ENCODE measurements at places on chromosomes 16 and 17.

DNA sequence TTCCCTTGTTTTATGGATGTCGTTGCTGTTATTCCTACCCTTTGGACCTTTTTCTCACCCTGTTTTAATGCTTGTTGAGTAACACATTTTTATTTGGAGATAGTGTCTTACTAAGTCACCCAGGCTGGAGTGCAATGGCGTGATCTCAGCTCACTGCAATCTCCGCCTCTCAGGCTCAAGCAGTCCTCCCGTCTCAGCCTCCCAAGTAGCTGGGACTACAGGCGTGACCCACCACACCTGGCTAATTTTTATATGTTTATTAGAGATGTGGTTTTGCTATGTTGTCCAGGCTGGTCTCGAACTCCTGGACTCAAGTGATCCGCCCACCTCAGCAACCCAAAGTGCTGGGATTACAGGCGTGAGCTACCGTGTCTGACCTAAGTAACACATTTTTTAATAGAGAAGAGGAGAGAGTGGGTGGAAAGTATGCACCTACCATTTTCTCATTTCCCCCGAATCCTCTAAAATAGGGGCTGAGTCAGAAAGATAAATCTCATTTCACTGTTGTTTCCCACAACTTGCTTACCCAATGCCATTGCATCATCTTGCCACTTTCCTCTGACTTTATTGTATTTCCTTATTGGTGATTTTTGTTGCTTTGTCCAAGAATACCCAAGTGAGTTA is 7.0 kb downstream of the DHX40 start:
- DNase-seq, result no peak

DNA sequence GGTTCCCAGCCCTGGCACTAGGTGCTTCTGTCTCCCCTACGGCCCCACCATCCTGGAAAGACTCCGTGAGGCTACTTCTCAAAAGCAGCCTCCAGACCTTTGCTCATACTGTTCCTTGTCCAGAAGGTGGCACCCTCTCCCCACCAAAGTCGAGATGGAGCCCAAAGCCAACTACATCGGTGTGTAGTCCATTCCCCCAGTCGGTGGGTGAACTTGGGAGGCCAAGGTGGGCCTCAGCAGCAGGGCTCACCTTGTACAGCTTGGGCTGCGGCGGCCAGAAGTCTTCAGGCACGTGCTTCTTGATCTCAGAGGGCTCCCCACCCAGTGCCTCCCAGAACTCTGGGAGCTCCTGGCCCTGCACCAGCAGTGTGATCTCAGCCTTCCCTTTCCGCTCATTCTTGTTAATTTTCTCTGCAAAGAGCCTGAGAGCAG is 10.2 kb downstream of the FLII start:
- DNase-seq, result peak; percentile 77

DNA sequence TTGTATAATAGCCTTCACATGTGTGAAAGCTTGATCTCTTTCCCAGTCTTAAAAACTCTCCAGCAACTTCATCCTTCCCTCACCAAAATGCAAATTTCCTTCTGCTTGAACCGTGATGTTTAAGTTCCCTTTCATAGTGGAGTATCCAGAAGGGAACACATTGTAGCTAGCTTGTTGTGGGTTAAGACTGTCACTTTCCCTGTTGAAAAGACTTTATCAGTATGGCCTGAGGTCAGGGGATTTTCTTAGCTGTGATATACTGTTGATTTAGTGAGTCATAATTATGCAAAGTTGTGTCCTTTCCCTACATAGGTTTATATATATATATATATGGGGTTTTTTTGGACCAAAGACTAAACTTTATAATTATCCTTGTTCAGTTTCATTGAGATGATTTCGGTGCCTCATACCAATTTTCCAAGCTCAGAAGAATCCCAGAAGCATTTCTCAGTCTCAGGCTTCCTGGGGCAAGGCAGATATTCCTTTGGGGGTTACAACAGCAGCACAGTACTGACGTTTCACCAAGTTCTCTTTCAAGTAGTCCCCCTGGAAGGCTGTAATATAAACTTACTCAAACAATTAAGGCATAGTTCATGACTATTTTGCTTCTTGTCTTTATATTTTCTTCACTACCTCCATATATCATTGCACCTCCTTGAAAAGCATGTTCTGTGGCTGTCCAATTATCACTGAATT is 35.7 kb downstream of the ESRP2 start:
- no peak for DNase-seq

GRCh38 chr16:3999479-4000325 is 116.5 kb downstream of the ADCY9 start:
- DNase-seq, result no peak

Data from sciatic nerve (tissue), 2 donors.